Posterior vena cava (tissue), 2 donors: ENCODE measurements at places on chromosomes 7 and 10. TPM values are rescaled to one million over a fixed set of nuclear protein-coding genes. Genes with fewer than 3 reads are reported as not detected.

DNA sequence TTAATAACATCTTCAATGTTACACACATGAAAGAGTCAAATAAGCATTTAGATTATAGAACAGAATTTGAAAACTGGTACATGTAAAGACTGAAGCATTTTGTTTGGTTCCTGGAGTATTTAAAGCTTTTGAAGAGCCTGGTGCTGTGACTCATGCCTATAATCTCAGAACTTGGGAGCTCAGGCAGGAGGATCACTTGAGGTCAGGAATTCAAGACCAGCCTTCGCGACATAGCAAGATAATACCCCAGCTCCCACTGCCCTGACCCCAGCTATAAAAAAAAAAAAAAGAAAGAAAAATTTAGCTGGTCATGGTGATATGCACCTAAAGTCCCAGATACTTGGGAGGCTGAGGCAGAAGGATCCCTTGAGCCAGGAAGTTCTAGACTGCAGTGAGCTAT, 87.8 kb downstream of the HDAC9 start:
- DNase-seq, result no peak

- no peak for DNase-seq
These were observed 21.3 kb downstream of the VOPP1 start for GRCh38 chr7:55550841-55551537.

GRCh38 chr10:86961481-86962091, 3.2 kb downstream of the SNCG start:
- DNase-seq, result peak; percentile 76

DNA sequence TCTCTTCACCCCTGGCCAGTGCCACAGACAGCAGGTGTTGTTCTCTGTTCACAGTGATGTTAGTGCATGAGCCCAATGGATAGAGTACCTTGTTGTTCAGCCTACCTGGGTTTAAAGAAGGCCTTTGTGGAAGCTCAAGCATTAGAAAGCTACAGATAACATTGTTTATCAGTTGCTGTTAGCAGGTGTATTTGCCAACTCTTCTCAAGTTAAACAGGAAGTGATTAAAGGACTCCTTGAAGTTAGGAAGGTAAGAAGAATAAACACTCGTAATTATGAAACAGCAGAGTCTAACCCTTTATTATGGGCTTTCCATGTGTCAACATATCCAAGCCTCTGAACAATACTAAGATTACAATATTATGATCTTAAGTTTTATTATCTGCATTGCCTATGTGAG, 25.9 kb downstream of the RGR start:
- DNase-seq, result no peak

Gene NRCAM
- total RNA-seq, result 1.7 TPM
